ENCODE measurements at places on chromosomes 2 and 18. TPM values are rescaled to one million over a fixed set of nuclear protein-coding genes. Genes with fewer than 3 reads are reported as not detected.

PLCL1 gene
- 1.3 TPM for total RNA-seq

WDFY1 gene
- total RNA-seq: 59.1 TPM

MRO gene
- total RNA-seq: not detected

SEH1L gene
- total RNA-seq: 38.0 TPM

ITGA6 gene
- total RNA-seq: 26.8 TPM

ICA1L gene
- total RNA-seq: 5.8 TPM

ANTXR1 gene
- total RNA-seq: 0.11 TPM

CNNM3 gene
- total RNA-seq: 34.6 TPM

LOXHD1 gene
- total RNA-seq: 0.26 TPM

G6PC2 gene
- total RNA-seq: not detected

FAM161A gene
- 5.1 TPM for total RNA-seq

ZBTB7C gene
- not detected for total RNA-seq

CREG2 gene
- not detected for total RNA-seq

UGT1A8 gene
- not detected for total RNA-seq

HTR2B gene
- total RNA-seq: not detected

EVX2 gene
- total RNA-seq: not detected

RBMS1 gene
- total RNA-seq: 90.6 TPM

PROM2 gene
- 0.82 TPM for total RNA-seq

LYPD1 gene
- not detected for total RNA-seq

CHST9 gene
- not detected for total RNA-seq

STRADB gene
- 28.9 TPM for total RNA-seq

PRADC1 gene
- 12.5 TPM for total RNA-seq

UGT1A5 gene
- not detected for total RNA-seq

TNFRSF11A gene
- 8.0 TPM for total RNA-seq

ANO7 gene
- 1.4 TPM for total RNA-seq

LHCGR gene
- not detected for total RNA-seq

STK11IP gene
- total RNA-seq: 36.3 TPM

CCBE1 gene
- total RNA-seq: not detected

TOGARAM2 gene
- 5.2 TPM for total RNA-seq

CUL3 gene
- 81.5 TPM for total RNA-seq

UGT1A9 gene
- not detected for total RNA-seq

SP140 gene
- total RNA-seq: 61.4 TPM

GAL3ST2 gene
- total RNA-seq: 0.43 TPM

RGPD4 gene
- 0.61 TPM for total RNA-seq

EDAR gene
- total RNA-seq: 0.14 TPM

GKN2 gene
- total RNA-seq: not detected

DPY30 gene
- total RNA-seq: 66.7 TPM

AKAIN1 gene
- total RNA-seq: not detected

TRIB2 gene
- total RNA-seq: 48.7 TPM

MALL gene
- not detected for total RNA-seq

TCF23 gene
- not detected for total RNA-seq

SCYGR1 gene
- total RNA-seq: not detected

SP140L gene
- 107 TPM for total RNA-seq

ZNF407 gene
- 16.9 TPM for total RNA-seq

RNF181 gene
- 97.4 TPM for total RNA-seq

ZNF516 gene
- 8.0 TPM for total RNA-seq

DYNAP gene
- not detected for total RNA-seq

SRD5A2 gene
- total RNA-seq: not detected

MTLN gene
- 51.1 TPM for total RNA-seq

SNTG2 gene
- total RNA-seq: 3.5 TPM

C2orf80 gene
- total RNA-seq: not detected

ACSL3 gene
- total RNA-seq: 50.9 TPM

C1GALT1C1L gene
- not detected for total RNA-seq

LOXL3 gene
- total RNA-seq: 0.42 TPM

SERPINB3 gene
- not detected for total RNA-seq

TEX44 gene
- total RNA-seq: not detected

FKBP7 gene
- total RNA-seq: 2.4 TPM

NCL gene
- total RNA-seq: 462 TPM

Data from activated naive CD8-positive, alpha-beta T cell treated with anti-CD3 and anti-CD28 coated beads, Interleukin-2, amount 10 ng/mL, durations not matched to agents 7 days and 5 days (primary cell).